ENCODE measurements at places on chromosomes 2 and 18.

DNA sequence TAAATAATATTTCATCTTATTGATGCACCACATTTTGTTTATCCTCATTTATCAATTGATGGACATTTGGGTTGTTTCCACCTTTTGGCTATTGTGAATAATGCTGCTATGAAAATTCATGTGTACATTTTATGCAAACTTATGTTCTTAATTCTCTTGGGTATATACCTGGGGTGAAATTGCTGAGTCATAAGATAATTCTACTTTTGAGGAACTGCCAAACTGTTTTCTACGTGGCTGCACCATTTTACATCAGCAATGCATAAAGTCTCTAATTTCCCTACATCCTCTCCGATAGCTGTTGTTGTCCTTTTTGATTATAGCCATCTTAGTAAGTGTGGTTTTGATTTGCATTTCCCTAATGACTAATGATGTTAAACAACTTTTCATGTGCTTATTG is 116.5 kb upstream of the DLX2 start:
- DNase-seq, result no peak

DNA sequence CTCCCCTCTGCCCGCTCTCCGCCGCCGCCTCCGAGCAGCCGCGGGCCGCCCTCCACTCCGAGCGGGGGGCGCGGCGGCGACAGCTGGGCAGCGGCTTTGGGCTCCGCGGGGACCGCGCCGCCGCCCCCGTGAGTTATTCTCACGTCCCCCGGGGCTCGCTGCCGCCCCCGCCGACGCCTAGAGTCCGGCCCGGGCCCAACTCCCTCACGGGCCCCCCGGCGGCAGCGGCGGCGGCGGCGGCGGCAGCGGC is 645 bp downstream of the MIB1 start:
- DNase-seq, result no peak

DNA sequence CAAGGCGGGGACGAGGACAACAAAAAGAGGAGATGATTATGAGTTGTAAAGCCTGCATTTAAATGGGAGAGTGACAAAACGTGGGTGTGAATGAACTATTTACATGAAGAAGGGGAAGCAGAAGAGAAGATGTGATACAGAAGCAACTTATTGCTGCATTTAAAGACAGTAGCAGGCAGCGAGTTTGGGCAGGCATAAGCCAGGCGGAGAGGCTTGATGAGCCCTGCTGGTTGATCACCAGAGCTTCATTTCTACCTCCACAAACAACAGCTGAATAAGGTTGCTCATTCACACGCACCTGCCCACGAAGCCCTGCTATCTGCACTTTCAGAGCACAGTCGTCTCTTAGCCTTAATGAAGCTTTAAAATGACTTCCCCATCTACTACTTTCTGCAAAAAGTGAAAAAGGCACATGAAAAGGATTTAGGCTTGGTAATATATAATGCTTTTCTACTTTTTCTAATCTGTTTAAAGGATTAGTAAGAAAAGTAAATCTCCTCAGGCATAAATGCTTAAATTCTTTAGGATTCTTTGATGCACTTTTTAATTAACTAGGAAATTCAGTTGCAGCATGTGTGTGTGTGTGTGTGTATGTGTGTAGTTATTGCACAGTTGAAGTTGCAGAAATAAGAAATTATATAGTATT is 3.1 kb downstream of the SLC38A11 start:
- no peak for DNase-seq

- DNase-seq, result no peak
These were observed 75.9 kb upstream of the COL3A1 start for GRCh38 chr2:188898261-188898660.

GRCh38 chr2:161045726-161046125 is 114.5 kb upstream of the TANK start:
- DNase-seq, result no peak

DNA sequence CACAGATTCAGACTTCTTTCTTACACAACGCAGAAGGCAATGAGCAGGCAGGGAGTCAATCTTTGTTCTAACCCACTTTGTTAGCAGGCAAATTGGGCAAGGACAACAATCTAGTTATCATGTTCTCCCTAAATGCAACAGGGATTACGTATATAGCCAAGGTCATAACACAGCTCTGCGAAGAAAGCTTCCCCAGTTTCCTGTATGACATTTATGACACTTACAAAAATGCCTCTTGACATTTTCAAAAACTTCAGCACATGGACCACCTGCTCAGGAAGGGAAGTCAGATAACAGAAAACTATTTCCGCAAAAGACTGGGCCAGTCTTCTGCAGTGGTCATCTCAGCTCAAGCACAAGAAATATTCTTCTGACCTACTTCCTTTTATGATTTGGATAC is 106.1 kb downstream of the IRS1 start:
- DNase-seq, result no peak

- DNase-seq, result no peak
These were observed 686.8 kb upstream of the PIK3C3 start for GRCh38 chr18:41268271-41268670.

DNA sequence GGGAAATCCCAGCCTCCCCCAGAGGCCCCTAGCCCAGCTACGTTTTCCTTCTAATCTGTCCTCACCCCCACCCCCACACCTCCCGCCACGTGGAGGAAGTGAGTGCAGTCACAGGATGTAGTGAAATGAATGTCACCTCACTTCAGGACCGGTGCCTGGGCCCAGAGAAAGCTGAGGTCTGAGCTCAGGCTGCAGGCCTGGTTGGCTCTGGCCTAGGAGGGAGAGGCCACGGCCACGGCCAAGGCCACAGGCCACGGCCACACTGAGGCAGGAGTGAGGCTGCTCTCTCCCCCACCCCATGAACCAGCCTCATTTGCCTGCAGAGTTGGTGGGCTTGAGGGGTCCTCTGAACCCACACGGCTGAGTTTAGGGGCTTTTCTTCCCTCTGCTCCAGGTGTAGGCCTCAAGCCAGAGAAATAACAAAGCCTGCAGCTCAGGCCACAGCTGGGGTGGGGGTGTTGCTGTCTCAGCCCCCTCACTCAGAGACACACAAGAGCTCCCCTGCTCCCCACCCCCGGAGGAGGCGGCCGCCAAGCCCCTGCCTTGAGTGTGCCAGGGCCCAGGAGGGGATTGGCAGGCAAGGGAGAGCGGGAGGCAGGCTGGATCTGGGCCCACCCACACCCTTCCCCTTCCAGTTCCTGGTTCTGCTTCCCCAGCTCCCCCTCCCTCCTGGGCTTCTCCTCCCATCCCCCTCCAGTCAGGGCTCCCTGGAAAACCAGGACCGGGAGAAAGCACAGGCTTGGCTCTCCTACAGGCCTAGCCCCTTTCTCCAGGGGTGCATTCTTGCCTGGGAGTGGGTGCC is 27.0 kb downstream of the DNMT3A start:
- peak; percentile 59 for DNase-seq

GRCh38 chr2:126886916-126887280 is 11.8 kb upstream of the TEX51 start:
- no peak for DNase-seq

GRCh38 chr2:42127425-42128424 is 41.4 kb upstream of the EML4 start:
- DNase-seq, result no peak

GRCh38 chr2:226796840-226797288 is 2.8 kb downstream of the IRS1 start:
- peak; percentile 48 for DNase-seq

DNA sequence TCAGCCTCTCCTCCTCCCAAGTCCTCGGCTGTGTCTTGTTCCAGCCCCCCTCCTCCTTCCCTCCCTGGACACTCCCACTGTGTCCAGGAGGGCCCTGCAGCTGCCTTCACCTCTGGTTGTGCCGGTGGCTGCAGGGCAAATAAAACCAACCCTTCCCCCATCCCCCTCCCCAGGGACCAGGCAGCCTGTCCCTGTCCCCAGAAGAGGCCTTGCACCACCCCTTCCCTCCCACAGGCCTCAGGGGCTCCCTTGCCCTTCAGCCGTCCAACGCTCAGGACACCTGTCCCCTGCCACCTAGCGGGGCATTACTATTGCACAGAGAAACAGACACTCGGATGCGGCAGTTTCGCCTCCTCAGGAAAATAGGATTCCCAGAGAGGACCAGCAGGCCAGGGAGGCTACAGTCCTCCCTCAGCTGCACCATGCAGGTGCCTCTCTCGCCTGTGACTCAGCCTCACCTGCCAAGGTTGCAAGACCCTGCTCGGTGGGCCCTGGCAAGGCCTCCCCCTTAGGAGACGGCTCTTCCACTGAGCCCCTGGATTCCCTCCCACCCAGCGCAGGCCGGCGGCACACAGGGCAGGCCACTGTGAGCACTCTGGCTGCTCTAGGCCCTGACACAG is 5.5 kb upstream of the GPC1 start:
- DNase-seq, result no peak

DNA sequence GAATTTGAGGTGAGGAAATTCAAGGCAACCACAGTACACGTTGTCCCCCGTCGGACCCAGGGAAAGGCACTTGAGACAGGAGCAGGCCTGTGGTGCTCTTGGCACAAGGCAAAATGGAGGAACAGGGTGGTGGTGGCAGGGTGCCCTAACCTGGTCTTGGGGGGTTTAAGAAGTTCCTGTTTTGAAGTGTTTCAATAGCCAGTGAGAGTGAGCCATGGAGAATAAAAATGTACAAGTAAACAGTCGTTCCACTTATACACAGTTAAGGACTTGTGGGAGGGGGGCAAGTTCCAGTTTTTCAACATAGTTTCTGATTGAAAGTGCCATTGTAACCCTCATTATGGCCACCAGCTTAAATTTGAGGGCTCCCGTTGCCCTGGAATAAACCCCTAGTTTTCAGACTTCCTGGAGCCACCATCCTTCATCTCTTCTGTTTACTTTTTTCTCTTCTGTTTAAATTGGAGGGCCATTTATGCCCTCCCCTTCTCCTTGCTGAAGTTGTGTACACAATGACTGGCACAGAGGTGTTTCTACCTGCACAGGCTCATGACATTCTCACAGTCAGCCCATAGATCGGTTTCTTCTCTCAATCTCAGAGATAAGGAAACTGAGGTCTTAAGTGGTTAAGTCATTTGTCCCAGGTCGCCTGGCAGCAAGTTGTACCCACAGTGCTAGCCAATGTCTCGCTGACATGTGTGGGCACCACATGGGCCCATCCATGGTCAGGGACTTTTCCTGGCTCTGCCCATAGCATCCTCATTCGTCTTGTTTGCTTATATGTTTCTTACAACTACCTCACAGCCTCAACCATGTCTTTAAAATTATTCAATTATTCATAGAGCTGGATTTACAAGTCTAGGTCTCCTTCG is 66.0 kb upstream of the ST3GAL5 start:
- DNase-seq, result no peak

DNA sequence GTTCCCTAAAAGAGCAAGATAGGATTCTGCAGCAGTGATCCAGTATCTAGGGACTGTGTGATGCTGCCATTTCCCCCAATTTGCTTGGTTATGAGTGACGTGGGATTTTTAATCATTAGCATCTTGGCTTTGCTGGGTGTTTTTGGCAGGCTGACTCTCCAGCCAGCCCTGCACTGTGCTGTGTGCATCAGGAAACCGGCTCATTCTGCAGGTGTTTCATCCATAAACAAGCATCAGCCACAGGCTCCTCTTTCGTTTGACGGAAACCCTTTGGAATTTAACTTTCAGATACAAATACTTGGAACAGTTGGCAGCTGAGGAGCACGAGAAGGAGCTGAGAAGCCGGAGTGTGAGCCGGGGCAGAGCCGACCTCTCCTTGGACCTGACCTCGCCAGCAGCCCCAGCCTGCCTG is 135.9 kb downstream of the TPGS2 start:
- DNase-seq, result no peak

GRCh38 chr2:180219491-180219890 is 212.4 kb upstream of the CWC22 start:
- DNase-seq, result no peak

DNA sequence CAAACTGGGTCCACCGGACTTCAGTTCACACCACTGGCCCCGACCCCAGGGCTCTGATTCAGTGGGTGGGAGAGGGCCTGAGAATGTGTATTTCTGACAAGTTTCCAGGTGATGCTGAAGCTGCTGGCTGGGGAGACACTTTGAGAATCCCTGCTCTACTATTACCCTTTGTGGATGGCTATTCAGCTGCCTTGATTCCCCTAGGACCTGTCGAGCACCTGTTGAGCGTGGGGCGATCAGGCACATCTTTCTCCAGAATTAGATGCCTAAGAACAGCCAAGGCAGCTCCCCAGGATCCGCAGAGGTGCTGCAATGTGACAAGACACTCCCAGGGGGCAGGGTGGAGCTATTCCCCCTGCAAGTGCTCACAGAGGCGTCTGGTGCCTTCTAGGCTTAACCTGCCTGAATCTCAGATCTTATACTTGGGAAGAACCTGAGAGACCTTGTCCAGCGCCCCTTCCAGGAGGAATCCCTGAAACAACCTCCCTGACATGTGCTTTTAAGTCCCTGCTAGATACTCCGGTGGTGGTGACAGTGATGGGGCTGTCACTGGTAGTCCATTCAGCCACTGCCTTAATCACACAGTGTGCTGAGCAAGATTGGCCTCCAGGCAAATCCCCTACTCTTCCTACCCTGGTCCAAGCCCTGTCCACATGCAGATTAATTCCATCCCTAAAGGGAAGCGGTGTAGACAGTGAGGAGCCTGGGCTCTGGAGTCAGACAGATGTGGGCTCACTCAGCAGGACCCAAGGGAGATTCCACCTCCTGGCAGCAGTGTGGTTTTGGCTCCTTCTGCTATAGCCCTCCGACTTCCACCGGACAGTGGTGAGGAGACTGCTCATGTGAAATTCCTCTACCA is 43.4 kb upstream of the OTOF start:
- DNase-seq, result peak; percentile 50

DNA sequence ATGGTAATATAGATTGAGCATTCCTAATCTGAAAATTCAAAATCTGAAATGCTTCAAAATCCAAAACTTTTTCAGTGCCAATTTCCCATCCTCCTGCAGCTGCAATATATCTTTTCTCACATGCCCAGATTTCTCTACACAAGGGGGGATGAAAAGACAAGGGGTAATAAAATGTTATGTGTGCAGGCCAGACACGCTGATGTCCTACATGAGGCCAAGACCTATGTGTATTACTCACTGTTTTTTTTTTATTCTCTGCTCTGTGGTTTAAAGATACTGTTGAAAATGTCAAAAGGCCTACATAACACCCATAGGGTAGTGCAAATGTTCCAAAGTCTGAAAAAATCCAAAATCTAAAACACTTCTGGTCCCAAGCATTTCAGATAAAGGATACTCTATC is 41.2 kb upstream of the CWC22 start:
- DNase-seq, result no peak

GRCh38 chr2:216081012-216081411 is 597 bp downstream of the PECR start:
- no peak for DNase-seq

GRCh38 chr18:79622004-79622403 is 57.6 kb upstream of the CTDP1 start:
- DNase-seq, result no peak

GRCh38 chr2:159497256-159497655 is 119.1 kb downstream of the BAZ2B start:
- peak; percentile 24 for DNase-seq

Measured in endothelial cell (in vitro differentiated cells).